ENCODE measurements at places on chromosomes 4 and X. TPM values are rescaled to one million over a fixed set of nuclear protein-coding genes. Genes with fewer than 3 reads are reported as not detected.
A peak's percentile ranks its signal among the peaks of the same experiment; 100 is the strongest.

Gene SPANXC
- not detected for polyA plus RNA-seq

Gene MTM1
- polyA plus RNA-seq, result 13.4 TPM

Gene RASGEF1B
- polyA plus RNA-seq, result 12.2 TPM

Gene RPS6KA6
- polyA plus RNA-seq, result 16.9 TPM

Gene CYSLTR1
- polyA plus RNA-seq, result 1.6 TPM

Gene PACRGL
- polyA plus RNA-seq, result 25.2 TPM

Gene SPIN2A
- 4.1 TPM for polyA plus RNA-seq

Gene LINC00632
- 8.6 TPM for polyA plus RNA-seq

DNA sequence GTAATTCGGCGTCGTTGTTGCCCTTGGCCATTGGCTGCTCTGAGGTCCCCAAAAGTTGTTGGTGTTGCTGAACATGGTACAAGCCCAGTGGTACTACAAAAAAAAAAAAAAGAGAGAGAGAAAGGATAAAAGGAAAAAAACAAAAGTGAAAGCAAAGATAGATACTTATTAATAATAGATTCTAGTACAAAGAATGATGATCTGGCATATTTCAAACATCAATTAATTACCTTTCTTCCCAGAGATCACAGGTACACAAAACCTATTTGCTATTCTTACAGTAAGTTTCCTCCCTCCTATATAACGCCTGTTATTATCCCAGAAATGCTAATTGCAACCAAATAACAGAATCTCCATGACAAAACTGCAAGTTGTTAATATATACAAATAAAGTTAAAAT lies 188.9 kb downstream of the FBXW7 start:
- DNase-seq, result no peak

DNA sequence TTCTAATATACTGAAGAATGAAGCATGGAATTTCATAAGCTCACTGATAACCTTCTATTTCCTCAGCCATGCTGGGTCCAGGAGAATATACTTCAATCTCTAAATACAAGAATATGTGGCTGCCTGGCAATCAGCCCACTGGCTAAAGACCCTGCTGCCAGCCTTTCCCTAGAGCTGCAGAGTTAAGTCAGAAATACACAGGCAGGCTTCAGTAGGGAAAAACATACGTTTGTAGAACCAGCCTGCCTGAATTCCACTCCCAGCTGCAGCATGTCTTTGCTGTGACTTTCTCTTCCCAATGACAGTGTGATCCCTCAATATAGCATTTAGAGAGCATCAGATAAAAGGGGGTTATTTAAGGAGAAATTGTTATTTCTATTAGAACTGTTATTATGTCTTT lies 289.1 kb downstream of the PCDH19 start:
- DNase-seq, result no peak

- no peak for DNase-seq
Observed at GRCh38 chr4:27828843-27829242, 968.2 kb downstream of the STIM2 start.

DNA sequence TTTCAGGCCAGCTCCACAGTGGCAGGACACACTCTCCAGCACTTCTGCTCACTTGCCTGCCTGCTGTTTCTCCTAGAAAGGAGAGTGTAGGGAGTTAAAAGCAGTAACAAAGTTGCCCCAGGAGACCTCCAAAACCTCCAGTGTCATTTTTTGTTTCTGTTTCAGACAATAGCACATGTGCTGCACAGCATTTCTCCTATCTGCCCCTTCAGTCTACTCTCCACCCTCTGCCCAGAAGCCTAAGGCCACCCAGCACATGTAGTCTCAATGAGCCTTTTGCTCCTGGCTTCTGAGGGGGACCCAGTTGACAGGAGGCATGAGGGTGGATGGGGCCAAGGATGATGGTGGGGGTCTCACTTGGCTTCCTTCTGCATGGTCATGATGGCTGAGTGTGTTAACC lies 329.6 kb upstream of the CLNK start:
- no peak for DNase-seq

DNA sequence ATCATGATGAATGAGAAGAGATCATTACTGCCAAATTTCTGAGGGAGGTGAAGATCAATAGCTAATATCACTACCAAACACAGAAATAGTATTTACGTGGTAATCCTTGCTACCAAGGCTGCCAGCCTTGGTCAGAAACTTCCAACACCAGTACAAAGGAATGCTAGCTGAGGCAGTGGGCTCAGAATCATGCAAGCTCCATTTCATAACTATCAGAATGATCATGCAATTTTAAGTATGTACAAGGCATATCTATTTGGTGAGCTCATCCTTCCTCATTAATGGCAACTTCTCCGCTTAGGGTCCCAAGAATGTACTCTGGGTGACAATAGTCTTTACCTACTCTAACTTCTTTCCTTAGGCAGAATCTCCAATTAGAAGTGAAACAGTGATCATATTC lies 135.0 kb downstream of the GPC3 start:
- DNase-seq, result no peak

- DNase-seq, result no peak
Observed at GRCh38 chr4:113707048-113707447, 54.5 kb downstream of the CAMK2D start.

GRCh38 chr4:123397144-123398065 lies 810 bp downstream of the SPRY1 start:
- no peak for DNase-seq

GRCh38 chr4:78218260-78218659 lies 161.1 kb downstream of the FRAS1 start:
- no peak for DNase-seq

- no peak for DNase-seq
Observed at GRCh38 chr4:123649645-123650391, 253.2 kb downstream of the SPRY1 start.

DNA sequence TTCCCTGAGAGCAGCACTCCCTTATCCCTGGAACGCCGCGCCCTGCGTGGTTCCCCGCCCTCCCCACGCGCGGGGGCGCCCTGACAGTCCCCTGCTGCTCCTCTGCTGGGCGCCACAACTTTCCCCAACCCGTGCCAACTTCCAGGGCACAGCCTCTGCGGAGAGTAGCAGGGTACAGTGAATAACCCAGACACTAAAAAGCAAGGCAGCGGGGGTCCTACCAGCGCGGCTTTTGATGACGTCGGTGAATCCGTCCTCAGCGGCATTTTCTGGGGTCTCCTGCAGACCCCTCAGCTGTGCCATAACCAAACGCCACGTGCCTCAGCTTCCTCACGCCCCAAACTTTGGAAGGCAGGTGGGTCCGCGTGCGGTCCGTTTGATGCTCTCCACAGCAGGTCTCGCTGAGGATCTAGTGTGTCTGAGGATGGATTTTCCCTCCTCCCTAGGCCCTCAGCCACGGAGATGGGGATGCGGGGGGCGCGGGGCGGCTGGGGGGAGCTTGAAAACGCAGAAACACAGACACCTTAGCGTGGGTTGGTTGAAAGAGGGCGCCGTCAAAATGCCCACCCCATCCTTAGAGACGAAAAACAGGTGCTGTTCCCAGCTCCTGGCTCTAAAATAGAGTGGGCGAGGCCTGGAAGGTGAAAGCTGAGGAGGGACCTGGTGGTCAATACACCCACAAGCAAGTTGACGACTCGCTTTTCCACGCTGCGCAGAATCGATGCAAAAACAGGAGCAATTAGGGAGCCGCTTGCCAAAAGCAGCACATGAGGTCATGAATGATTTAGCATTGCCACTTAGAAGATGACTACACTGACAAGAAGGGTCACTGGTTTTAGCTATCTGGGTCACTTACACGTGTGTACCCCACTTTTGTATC lies 405.6 kb downstream of the FAM47A start:
- DNase-seq, result no peak

- no peak for DNase-seq
Observed at GRCh38 chr4:161291222-161291621, 872.6 kb downstream of the FSTL5 start.

GRCh38 chrX:111010111-111010510 lies 85.9 kb upstream of the PAK3 start:
- DNase-seq, result no peak

DNA sequence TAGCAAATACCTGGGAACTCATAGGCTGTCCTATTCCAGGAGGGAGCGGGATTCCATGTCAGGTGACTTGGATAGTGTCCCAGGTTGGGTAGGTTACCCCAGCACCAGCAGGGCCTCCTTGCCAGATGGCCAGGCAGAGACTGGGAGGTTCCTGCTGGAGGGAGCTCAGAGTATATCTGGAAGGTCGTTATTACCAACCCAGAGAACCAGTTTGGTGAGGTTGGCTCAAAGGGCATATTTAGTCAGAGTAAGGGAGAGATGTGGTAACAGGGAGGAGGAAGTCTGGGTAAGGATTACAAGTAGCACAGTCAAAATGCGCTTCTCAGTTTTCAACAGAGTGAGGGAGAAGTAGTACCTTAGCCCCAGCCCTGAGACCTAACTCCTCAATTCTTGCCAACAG lies 53.3 kb upstream of the LNX1 start:
- no peak for DNase-seq

DNA sequence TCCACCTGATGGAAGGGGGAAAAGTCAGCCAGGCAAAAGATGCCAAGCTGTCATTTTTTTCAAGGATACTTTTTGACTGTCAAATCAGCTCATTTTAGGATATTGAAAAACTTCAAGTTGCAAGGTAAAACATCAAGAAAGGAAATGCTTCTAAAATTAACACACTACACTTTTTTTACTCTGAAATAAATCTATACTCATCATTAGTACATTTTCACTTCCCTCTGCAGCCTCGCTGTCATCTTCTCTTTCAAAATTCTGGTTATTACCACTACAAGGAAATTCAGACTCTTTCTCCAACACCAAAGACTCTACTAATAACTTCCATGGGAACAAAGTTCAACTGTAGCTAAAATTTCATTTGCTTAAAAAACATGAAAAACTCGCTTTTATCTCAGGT lies 41.6 kb downstream of the APBB2 start:
- DNase-seq, result no peak

DNA sequence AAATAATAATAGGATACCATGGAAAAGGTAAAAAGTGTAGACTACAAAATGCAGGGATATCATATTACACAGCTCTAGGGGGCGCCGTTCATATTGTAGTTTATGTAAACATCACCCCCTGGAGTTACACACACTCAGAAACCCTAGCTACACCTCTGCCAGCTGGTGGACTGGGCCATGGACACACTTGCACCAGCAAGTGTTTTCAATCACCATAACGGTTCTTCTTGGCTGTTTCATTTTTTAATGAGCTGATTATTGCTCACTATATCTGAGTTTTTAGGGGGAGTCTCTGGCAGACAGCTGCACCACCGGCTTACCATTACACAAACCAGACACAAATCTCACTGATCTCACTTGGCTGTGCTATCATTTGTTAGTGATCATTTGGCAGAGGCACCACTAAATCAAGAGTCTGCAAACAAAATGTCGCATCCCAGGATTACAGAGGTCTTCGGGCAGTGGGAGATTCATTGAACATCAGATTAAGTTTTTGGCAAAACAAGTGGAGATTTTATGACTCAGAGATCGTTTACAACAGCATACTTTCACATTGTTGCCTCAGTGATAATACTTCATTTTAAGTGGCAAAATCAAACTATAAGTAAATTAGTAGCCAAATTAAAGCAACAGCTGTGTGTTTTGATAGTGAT lies 185.7 kb downstream of the UNC5C start:
- DNase-seq, result peak; percentile 38

DNA sequence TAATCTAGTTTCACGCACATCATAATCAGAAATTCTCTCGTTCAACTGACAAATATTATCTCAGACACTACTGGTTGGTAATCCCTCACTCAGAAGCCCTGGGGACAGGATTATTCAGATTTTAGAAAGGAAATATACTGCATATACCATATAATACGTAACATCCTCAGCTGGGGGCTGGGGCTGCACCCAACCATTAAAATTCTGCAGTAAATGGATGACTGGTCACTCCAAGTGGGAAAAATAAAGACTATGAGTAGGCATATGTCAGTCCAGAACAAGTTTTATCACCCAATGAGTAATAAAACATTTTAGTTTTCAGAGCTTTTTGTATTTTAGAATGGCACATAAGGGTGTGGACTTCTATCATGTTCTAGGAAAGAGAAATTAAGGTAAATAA lies 121.7 kb upstream of the MAP3K15 start:
- no peak for DNase-seq

Data from right renal pelvis (tissue), 4 donors.